ENCODE measurements at places on chromosomes 5 and 9.
A peak's percentile ranks its signal among the peaks of the same experiment; 100 is the strongest.

- DNase-seq: peak; percentile 48
These were observed 402.3 kb downstream of the DEPDC1B start for GRCh38 chr5:60297658-60298057.

DNA sequence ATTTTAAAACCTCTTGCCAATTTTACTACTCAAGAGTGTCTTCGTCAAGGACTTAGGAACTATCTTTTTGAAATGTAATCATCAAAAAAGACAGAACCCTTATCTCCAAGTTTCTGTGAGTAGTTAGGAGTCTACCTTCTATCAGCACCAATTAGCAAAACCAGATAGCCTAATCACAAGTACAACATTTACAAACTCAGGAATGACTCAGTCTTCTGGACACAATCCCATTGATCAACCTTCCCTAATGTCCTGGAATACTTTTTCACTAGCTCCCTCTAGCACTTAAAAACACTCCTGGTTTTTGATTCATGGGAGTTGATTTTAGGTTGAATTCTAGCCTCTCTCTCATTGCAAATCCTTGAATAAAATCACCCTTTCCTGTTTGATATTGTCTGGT is 680.7 kb downstream of the PRR16 start:
- DNase-seq: no peak

GRCh38 chr9:12759761-12760160 is 15.1 kb upstream of the LURAP1L start:
- DNase-seq: no peak

GRCh38 chr5:140800816-140801493 is at the start of gene PCDHA3:
TSS of gene PCDHA3 (plus strand) at chr5:140801057.
- DNase-seq: no peak

DNA sequence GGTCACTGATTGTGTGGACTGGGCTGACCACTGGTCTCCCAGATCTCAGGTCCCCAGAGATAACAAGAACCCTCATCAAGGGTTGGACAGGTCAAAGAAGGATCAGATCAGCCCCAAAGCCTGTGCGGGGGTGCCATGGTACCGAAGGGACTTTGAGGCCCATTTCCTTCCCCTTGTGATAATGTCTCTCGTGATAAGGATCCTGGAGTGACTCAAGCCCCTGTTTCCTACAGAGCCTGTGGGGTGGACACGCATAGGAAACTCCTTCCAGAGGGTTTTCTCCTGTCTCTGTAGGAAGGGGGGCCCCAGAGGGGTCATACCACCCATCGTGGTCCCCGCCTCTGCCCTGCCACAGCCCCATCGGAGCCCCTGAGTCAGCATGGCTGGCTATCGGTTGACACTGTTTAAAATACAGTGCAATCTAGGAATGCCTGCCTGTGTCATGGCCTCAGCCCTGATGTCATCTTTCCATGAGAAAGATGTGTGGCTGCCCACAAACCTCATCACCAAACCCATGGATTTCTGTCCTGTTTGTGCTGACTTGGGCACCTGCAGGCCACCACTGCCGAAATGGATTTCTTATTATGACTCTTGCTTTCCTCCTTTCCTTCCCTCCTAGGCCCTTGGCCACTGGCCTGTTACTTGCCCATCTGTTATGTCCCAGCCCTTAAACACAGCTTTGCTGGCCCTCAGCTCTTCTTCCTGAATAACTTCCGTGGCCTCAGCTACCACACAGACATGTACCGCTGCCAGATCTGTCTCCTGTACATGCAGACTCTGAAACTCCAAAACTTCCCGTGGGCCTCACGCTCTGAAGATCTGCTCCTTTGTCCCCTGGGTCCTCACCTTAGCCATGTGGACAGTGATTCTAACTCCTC is 2.9 kb upstream of the CSF2 start:
- no peak for DNase-seq

GRCh38 chr5:103216137-103216536 is 42.4 kb upstream of the MACIR start:
- DNase-seq: no peak

DNA sequence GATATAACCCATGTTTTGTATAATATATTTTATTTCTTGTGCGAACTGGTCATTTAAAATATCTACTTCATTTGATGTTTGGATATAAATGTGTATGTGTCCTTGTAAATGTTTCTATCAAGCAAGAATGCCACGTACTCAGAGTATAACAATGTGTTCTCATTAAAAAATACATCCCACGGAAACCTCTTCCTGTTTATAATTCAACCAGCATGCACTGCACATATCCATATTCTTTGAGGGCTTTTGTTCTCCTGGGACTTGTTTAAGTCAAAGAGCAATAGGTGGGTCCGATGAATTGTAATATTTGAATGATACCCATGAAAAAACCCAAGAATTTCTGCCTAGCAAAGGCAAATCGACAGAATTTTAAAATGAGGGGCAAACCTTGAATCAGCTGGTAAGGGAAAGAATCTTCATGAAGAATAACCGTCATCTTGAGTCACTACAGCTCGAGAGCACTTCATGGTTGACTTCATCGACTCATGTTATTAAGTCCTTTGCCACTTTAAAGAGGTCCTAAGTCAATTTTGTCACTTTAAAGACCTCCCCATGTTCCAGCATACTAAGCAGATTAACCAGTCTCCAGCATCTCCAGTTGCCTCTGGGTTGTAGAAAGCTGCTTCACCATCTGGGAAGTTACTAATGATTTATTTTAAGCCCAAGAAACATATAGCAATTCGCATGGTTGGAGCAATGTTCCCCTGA is 80.6 kb downstream of the NPR3 start:
- no peak for DNase-seq

GRCh38 chr5:65693121-65693520 is 28.8 kb downstream of the SGTB start:
- no peak for DNase-seq

- no peak for DNase-seq
These were observed 9.1 kb upstream of the PJA2 start for GRCh38 chr5:109418712-109419352.

- no peak for DNase-seq
These were observed 78.5 kb downstream of the AP3B1 start for GRCh38 chr5:78215972-78216371.

GRCh38 chr5:55471468-55471867 is 63.3 kb downstream of the PLPP1 start:
- no peak for DNase-seq

Data from NCI-H446 treated with DMSO at 0.1 percent for 48 hours (cell line).